ENCODE measurements at places on chromosomes 13 and 19. TPM values are rescaled to one million over a fixed set of nuclear protein-coding genes. Genes with fewer than 3 reads are reported as not detected.

- no peak overlapping the region for H3K4me3 ChIP-seq
- no peaks in the 10 kb centered on the region for H3K36me3 ChIP-seq
- no peaks in the 10 kb centered on the region for H3K4me1 ChIP-seq
- no peaks in the 10 kb centered on the region for H3K27me3 ChIP-seq
- no peak for DNase-seq
- no peak overlapping the region for H3K27ac ChIP-seq
These were observed 931.9 kb downstream of the SLITRK5 start for GRCh38 chr13:88602786-88603777.

DNA sequence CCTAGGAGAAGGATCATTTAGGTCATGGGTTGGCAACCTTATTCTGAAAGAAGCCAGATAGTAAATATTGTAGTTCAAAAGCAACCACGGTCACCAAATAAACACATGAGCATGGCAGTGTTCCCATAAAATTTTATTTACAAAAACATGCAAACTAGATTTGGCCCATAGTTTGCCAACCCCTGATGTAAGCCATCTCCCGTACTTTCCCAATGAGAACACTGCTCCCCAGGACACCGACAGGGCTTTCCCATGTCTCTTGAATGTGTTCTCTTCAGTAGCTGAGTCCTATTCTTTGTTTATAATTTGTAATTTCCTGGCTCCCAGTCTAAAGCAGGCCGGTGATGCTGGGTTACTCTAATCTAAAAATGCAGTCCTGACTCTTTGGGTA is 239.6 kb downstream of the LHFPL6 start:
- H3K36me3 ChIP-seq, result no peaks in the 10 kb centered on the region
- no peaks in the 10 kb centered on the region for H3K27me3 ChIP-seq
- H3K27ac ChIP-seq, result no peak overlapping the region
- H3K4me1 ChIP-seq, result no peaks in the 10 kb centered on the region
- no peak overlapping the region for H3K4me3 ChIP-seq

DNA sequence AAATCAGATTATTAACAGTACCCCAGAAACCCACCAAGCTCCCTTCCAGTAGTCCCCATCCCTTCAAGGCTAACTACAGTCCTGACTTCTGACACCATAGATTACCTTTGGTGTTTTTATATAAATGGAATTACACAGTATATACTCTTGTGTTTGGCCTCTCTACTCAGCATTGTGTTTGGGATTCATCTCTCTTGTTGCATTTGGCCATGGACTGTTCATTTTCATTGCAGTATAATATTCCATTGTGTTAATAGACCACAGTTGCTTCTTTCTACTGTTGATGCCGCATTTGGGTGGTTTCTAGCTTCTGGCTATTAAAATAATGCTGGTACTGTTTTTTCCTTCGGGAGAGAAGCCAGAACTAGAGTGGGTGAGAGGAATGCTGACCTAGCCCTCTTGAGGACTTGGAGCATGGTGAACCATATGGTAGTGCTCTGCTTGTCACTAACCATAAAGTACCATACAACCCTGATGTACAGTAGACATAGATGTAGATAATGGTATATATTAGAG is 18.9 kb upstream of the GARRE1 start:
- no peak overlapping the region for H3K27ac ChIP-seq
- no peak overlapping the region for H3K4me3 ChIP-seq
- H3K27me3 ChIP-seq, result no peaks in the 10 kb centered on the region
- peaks cover 5% of the 10 kb centered on the region for H3K36me3 ChIP-seq
- H3K4me1 ChIP-seq, result peaks cover 28% of the 10 kb centered on the region

GRCh38 chr19:28489776-28490175 is 723.2 kb downstream of the UQCRFS1 start:
- H3K36me3 ChIP-seq, result no peaks in the 10 kb centered on the region
- DNase-seq, result no peak
- H3K27ac ChIP-seq, result no peak overlapping the region
- H3K27me3 ChIP-seq, result no peaks in the 10 kb centered on the region

GRCh38 chr13:86856991-86857390 is 814.2 kb upstream of the SLITRK5 start:
- no peak overlapping the region for H3K27ac ChIP-seq
- no peak for DNase-seq
- H3K36me3 ChIP-seq, result no peaks in the 10 kb centered on the region
- H3K27me3 ChIP-seq, result no peaks in the 10 kb centered on the region
- H3K4me1 ChIP-seq, result no peaks in the 10 kb centered on the region

DNA sequence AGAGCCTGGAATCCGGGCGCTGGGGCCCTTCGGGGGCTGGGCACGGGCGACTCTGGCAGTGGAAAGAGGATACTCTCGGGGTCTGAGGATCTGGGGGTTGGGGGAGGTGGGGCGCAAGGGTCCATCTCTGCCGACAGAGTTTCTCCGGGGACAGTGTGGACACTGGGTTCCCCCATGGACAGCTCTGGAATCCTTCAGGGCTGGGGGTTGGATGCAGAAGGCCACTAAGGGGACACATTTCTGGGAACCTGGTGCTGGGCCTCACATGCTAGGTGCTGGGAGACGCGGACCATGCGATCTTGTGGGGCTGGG is 2.3 kb downstream of the TGFBR3L start:
- no peak for DNase-seq
- peaks cover 52% of the 10 kb centered on the region for H3K27me3 ChIP-seq
- peaks cover 13% of the 10 kb centered on the region for H3K36me3 ChIP-seq
- H3K4me1 ChIP-seq, result peaks cover 53% of the 10 kb centered on the region
- H3K27ac ChIP-seq, result peak overlapping the region; percentile 81

DNA sequence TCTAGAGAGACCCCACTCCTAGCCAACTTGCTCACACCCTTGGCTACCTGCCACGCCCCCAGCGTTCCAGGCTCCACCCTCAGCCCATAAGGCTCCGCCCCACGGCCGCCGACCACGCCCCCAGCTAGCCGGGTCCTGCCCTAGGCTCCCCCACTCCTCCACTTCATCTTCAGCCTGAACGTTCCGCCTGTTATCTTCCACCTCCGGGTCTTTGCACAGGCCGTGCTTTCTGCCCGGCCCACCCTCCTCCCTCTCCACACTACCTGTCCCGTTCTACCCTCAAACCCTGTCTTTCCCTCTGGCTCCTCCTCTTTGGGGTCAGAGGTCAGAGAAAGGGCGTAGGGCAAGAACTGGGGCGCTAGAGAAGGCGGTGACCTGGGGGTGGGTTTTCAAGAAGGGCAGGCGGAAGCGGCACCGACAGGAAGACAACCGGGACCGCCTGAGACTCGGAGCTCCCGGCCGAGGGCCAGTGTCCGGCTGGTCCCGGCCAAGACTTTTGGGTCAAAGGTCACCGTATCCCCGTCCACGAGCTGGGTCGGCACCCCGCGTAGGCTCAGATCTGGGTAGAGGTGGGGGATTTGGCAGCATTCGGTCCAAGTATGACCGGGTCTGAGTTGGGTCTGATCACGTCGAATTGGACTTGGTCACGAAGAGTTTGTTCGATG is 2.2 kb downstream of the PDE4C start:
- H3K4me3 ChIP-seq, result peak overlapping the region; percentile 49
- DNase-seq, result peak; percentile 69
- H3K27ac ChIP-seq, result no peak overlapping the region
- H3K36me3 ChIP-seq, result no peaks in the 10 kb centered on the region
- H3K27me3 ChIP-seq, result peaks cover 45% of the 10 kb centered on the region
- peaks cover 44% of the 10 kb centered on the region for H3K4me1 ChIP-seq

GRCh38 chr19:12527034-12527836 is 24.0 kb downstream of the ZNF564 start:
- H3K27ac ChIP-seq, result no peak overlapping the region
- no peak overlapping the region for H3K4me3 ChIP-seq
- no peaks in the 10 kb centered on the region for H3K4me1 ChIP-seq
- no peak for DNase-seq
- H3K36me3 ChIP-seq, result peaks cover 71% of the 10 kb centered on the region

- H3K27me3 ChIP-seq, result no peaks in the 10 kb centered on the region
- no peak overlapping the region for H3K27ac ChIP-seq
- H3K36me3 ChIP-seq, result no peaks in the 10 kb centered on the region
- H3K4me3 ChIP-seq, result no peak overlapping the region
These were observed 125.0 kb downstream of the RXFP2 start for GRCh38 chr13:31864307-31864706.

DNA sequence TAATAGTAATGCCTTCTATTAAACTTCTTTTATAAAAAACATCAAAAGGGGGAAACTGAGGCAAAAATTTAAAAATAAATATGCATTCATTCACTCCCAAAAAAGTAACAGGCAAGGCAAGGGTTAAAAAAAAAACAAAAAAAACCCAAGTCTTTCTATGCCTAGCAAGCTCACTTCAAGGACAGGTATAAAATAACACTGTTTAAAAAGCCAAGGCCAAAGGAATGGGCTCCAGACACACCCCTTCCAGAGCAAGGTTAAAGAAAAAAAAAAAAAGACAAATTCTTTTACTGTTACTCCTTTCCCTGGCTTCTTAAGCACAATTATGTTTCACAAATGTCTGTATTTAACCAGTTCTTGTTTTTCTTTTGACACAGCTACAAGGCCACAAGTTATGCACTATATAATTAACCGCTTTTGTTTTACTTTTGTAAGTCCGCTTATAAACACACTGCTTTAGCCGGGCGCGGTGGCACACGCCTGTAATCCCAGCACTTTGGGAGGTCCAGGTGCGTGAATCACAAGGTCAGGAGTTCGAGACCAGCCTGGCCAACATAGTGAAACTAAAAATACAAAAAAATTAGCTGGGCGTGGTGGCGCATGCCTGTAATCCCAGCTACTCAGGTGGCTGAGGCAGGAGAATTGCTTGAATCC is 3.6 kb downstream of the SIGLEC11 start:
- H3K36me3 ChIP-seq, result no peaks in the 10 kb centered on the region
- H3K27ac ChIP-seq, result no peak overlapping the region
- H3K4me3 ChIP-seq, result no peak overlapping the region
- peaks cover 32% of the 10 kb centered on the region for H3K4me1 ChIP-seq
- DNase-seq, result no peak

DNA sequence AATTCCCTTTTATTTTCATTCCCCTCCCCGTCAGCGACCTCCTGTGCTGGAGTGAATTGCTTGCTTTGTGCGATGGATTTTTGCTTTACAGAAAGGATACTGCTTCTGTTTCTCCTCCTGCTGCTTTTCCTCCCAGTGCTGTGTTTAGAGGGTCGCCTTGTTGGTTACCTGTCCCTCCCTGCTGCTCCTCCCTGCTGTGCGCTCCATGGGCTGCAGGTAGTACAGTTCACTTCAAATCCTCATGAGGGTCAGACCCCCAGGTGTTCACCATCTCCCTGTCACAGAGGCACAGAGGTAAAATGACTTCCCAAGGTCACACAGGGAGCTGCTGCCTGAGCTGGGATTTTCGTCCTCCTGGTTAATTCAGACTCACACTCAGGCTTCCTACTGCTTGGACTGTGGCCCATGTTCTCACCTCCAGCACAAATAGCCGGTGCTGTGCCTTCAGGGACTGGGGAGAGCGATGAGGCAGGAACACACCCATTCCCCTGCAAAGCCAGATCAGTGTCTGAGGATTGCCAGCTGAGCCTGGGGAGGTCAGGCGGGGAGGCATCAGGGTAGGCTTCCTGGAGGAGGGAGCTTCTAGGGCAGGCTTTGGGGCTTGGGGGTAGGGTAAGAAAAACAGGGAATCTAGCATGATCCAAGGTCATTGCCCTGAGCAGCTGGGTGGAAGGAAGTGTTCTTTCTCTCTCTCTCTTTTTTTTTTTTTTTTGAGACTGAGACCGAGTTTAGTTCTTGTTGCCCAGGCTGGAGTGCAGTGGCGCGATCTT is 14.4 kb downstream of the BICRA start:
- H3K4me1 ChIP-seq, result peaks cover 77% of the 10 kb centered on the region
- no peaks in the 10 kb centered on the region for H3K27me3 ChIP-seq
- no peaks in the 10 kb centered on the region for H3K36me3 ChIP-seq
- no peak overlapping the region for H3K27ac ChIP-seq
- no peak for DNase-seq
- H3K4me3 ChIP-seq, result no peak overlapping the region

DNA sequence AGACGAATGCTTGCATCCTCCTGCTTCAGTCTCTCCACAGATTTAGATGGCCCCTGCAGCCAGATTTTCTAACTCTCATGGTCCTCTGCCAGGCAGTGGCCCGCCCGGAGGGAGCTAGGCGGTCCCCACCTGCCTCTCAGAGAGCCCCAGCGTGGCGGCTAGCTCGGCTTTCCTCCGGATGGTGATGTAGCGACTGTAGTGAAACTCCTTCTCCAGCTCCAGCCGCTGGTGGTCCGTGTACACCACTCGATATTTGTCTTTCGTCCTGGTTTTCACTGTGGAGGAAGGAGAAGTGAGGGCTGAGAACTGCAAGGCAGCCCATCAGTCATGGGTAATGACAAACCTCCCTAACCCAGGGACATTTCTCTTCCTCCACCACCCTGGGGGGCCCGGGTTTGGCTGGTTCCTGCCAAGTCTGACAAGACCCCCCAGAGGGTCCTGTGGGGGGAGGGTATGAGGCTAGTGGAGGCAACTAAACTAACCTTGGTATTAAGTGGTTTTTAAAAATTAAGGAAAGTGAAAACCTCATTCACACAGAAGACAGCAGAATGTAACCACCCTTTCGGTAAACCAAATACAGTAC is 4.3 kb downstream of the CDX2 start:
- peaks cover 48% of the 10 kb centered on the region for H3K4me1 ChIP-seq
- no peak overlapping the region for H3K27ac ChIP-seq
- no peak for DNase-seq
- no peaks in the 10 kb centered on the region for H3K36me3 ChIP-seq

- H3K4me1 ChIP-seq, result no peaks in the 10 kb centered on the region
- no peaks in the 10 kb centered on the region for H3K36me3 ChIP-seq
- no peak for DNase-seq
- no peak overlapping the region for H3K4me3 ChIP-seq
- H3K27ac ChIP-seq, result no peak overlapping the region
- H3K27me3 ChIP-seq, result no peaks in the 10 kb centered on the region
These were observed 52.4 kb downstream of the TNFSF11 start for GRCh38 chr13:42626176-42626860.

GRCh38 chr19:35745328-35746086 is at the start of the genes PSENEN and U2AF1L4:
Gene PSENEN, plus strand, starts transcription at chr19:35745651. Its CDS starts 280 bp downstream, at chr19:35745931.
Gene U2AF1L4, minus strand, starts transcription at chr19:35745418. Its CDS starts 27 bp downstream, at chr19:35745391.
- H3K4me3 ChIP-seq, result peak within 1 kb of the TSS; percentile 91
- DNase-seq, result peak; percentile 100
- peak within 1 kb of the TSS; percentile 100 for H3K27ac ChIP-seq
- no peaks in the 10 kb centered on the region for H3K36me3 ChIP-seq

DNA sequence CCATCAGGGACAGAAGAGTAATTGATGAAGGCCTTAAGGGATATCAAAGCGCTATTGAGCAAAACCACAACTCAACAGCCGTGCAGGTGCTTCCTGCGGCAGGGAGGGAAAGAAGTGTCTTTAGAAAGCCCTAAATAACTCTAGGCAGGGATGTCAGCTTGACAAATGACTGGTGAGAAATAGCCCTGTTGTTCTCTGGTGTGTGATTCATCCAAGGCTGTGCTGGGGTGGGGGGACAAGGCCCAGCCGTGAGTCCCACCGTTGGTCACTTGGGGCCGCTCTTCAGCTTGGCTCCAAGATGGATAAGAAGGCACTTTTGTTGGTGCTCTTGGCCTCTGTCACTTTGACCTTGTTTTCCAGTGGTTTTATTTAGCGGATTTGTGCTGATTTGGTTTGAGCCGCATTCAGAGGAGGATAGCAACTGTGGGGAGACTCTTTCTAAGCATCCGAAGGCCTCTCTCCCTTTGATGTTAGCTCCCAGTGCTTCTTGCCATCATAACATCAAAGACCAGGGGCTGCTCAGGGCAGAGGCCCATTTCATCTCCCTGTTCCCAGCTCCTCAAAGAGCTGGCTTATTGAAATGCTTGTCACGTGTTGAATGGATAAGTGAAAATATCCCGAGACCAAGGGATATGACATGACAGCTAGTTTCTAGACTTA is 130.3 kb upstream of the SERP2 start:
- no peak overlapping the region for H3K4me3 ChIP-seq
- peak overlapping the region; percentile 18 for H3K27ac ChIP-seq
- no peaks in the 10 kb centered on the region for H3K36me3 ChIP-seq
- no peaks in the 10 kb centered on the region for H3K4me1 ChIP-seq
- no peak for DNase-seq
- H3K27me3 ChIP-seq, result no peaks in the 10 kb centered on the region

Gene ZNF600
- total RNA-seq, result 7.1 TPM

Gene CYP4F2
- not detected for total RNA-seq

Gene MATK
- total RNA-seq, result not detected

Gene CYP2A6
- not detected for total RNA-seq

Gene OVOL3
- not detected for total RNA-seq

Gene AMH
- total RNA-seq, result 1.8 TPM

Gene CDX2
- total RNA-seq, result not detected
